Osteocyte (in vitro differentiated cells): ENCODE measurements at places on chromosomes 1 and 21. TPM values are rescaled to one million over a fixed set of nuclear protein-coding genes. Genes with fewer than 3 reads are reported as not detected.

GRCh38 chr1:162823771-162824525, 33.4 kb downstream of the HSD17B7 start:
- DNase-seq = no peak

GRCh38 chr1:44296086-44296485, 59.0 kb downstream of the ERI3 start:
- DNase-seq = no peak

DNA sequence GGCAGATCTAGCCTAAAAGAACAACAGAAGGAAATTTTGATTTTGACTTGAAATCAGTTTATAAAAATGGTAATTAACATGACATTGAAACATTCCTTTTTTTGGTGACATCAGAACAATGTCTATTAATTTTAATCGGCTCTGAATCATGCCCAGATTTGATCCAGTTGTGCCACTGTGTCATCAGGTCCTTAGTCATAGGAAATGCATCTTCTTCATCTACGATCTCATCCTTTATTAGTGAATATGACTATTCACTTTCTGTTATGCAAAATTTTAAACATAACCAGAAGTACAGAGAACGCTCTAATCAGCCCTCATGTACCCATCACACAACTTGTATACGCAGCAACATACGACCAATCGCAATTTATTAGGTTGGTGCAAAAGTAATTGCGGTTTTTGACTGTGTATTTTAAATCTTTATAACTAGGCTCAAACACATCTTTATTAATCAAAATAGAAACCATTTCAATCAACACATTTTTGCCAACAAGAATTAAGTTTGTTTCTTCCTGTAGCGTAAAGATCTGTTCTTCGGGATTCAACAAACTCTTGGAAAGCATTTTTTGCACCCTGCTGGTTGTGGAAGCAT, 40.3 kb upstream of the TLR5 start:
- DNase-seq = no peak

DNA sequence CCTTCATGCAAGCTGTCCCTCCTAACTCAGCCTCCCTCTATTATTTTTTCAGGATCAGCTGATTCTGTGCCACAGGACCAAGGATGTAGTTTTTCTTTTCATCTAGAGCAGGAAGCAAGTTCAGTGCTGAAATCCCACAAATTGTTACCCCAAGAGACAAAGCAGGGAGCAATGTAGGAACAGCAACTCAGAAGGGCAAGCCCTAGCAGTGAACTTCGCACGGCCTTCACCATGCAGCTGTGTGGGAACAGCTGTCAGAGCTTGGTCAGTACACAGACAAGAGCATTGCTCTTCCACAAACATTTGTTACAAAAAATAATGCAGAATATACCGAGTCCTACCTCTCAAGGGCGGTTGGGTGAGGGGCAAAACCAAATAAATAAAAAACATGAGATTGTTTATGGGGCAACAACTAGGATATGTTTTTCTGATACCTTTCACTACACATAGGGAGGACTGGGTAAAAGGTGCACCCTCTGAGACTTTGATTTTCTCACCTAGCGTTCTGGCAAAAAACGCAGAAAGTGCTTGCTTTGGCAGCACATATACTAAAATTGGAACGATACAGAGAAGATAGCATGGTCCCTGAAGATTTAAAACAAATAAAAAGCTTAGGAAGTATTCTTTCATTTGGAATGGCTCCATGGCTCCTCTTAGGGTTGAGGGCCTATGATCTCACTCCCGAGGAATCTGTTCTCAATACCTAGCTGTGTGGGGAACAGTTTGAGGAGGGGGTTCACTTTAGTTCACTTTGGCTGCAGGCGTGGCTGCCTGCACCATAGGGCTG, 37.1 kb upstream of the ANGPTL7 start:
- no peak for DNase-seq

DNA sequence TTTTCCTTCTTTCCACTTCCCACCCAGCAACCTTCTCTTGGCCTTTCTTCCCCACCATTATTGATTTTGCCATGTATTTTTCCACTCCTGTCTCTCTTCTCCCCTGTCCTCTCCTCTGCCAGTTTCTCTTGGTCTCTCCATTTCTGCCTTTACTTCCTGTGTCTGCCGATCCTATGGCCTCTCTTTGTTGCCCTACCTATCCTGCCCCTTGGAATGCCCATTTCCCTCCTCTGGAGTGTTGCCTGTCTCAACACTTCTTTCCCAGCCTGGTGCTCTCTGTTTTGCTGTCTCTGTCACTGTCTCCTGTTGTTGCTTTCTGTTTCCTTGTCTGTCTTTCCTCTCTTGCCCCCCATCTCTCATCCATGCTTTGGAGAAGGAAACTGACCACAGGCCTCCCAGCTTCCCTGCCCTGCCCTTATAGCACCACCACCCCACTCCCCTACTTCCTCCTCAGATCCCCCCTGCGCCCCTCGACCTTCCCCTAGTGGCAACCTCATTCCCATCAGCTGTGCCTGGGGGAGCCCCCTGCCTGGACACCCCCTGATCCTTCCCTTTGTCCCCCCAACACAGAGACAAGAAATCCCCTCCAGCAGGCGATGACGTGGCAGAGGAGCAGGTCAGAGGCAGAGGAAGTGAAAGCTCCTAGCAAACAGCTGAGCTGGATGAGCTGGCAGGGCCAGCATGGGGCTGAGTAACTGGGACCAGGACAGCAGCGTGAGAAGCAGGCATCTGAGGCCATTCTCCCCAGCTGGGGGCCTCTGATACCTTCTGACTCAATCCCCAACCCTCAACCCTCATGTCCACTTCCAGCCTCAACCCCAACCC, 6.6 kb upstream of the ETV3L start:
- no peak for DNase-seq

- no peak for DNase-seq
These were observed 466 bp downstream of the PEX10 start for GRCh38 chr1:2411801-2412394.

DNA sequence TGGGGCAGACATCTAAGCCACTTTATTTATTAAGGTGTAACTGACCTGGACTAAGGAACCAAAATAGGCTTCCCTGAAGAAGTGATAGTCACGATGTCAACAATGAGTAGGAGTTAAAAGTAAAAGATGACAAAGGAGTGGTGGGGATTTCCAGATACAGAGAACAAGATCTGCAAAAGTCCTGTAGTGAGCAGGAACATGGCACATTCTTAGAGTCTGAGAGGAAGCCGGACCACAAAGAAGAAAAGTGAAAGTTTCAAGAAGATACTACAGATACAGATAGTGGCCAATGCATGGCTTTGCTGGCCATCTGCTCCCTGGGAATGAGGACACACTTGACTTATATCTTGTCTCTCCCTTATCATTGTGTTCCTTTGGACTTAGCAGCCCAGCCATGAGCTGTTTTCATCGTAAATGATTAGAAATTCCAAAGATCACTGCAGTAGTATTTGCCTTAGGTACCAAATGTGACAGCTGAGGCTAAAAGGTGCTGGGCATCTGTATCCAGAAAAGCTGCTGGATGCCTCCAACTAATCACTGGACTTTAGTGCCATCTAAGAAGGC, 302.4 kb upstream of the NR5A2 start:
- DNase-seq = no peak

GRCh38 chr1:237316352-237316751, 274.4 kb downstream of the RYR2 start:
- DNase-seq = no peak

GRCh38 chr1:182485861-182486260, 35.9 kb downstream of the RGSL1 start:
- no peak for DNase-seq

DNA sequence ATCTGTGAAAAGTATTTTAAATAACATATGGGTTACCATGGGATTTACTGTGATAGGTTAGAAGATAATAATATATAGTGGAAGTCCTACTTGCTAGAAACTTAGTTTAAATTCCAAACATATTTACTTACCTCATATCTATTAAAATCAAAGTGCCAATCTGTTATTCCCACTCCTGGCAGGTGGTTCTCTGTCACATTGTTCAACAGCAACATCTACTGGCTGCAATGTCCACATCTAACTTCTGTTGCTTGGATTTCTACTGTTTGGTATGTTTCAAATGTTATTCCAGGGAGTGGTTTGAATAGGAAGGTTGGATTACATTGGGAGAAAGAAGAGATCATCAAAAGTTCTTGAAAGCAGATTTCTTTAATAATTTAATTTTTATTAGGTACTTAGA, 122.5 kb upstream of the NCAM2 start:
- no peak for DNase-seq

GRCh38 chr1:53710584-53710983, 28.4 kb downstream of the GLIS1 start:
- DNase-seq = no peak

- no peak for DNase-seq
These were observed 100.9 kb downstream of the TSEN15 start for GRCh38 chr1:184152434-184152898.

- no peak for DNase-seq
These were observed 24.4 kb upstream of the CLDN14 start for GRCh38 chr21:36504067-36505058.

The TTC39A gene
- 0.73 and 1.3 TPM in 2 replicates for total RNA-seq

GRCh38 chr1:85394130-85394529, 70.8 kb downstream of the DDAH1 start:
- DNase-seq = no peak

- no peak for DNase-seq
These were observed 83.4 kb downstream of the GREM2 start for GRCh38 chr1:240528591-240528990.

- DNase-seq = no peak
These were observed 29.6 kb upstream of the PLA2G4A start for GRCh38 chr1:186798960-186799688.

GRCh38 chr21:29184037-29184436, 53.6 kb downstream of the MAP3K7CL start:
- no peak for DNase-seq

GRCh38 chr1:78009836-78010235, 5.1 kb downstream of the DNAJB4 start:
- no peak for DNase-seq

The FMN2 gene
- total RNA-seq = 8.6 and 9.3 TPM in 2 replicates

DNA sequence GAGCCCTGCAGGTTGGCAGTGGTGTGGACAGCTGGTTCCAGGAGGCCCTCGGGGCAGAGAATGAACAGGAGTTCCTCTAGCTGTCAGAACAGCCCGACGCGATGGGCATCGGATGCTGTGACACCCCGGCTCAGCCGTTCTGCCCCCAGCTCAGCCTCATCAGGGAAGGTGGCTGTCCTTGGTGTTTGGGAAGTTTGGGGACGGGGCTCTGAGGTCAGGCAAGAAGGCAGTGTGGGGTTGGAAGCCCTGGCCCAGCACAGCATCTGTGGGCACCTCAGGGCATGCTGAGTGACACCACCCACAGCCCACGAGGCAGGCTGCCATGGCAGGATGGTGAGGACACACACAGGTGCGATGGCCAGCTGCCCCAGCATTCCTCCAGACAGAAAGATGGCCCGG, 40.9 kb upstream of the CCDC27 start:
- no peak for DNase-seq

The GPR89B gene
- total RNA-seq = 12.6 and 14.4 TPM in 2 replicates

DNA sequence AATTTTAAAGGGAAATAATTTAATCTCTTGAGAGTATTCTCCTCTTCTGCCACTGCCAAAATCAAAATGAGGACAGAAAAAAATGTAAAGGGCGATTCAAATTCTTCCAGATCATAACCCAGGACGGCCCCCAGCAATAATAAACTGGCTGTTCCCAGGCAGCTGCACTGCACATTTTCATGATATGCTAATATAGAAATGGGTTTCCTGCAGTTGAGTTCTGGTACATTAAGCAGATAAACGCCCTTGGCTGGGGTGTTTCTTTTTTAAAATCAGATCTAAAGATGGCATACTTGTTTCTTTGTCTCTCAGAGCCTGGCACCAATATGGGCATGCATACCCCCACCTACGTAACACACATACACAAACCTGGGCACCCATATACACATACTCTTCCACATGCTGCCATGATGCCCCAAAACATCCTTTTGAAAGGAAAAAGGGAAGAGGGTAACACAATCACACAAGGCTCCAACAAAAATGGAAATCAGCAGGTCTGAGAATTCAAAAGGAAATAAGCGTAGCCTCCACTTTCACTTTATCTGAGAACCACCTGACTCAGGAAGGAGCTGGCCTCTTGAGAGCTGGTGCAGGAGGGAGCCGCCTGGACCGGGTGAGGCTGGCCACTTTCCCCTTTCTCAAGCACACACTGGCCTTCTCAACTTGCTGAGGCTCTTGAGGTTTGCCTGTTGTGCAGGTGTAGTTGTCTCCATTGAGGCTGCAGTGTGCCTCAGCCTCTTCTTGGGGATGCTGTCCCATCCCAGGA, 653.4 kb downstream of the KIF26B start:
- DNase-seq = peak; percentile 42

The RGS13 gene
- total RNA-seq = not detected in 2 replicates

GRCh38 chr1:119366424-119366823, 2.2 kb upstream of the HAO2 start:
- DNase-seq = no peak

DNA sequence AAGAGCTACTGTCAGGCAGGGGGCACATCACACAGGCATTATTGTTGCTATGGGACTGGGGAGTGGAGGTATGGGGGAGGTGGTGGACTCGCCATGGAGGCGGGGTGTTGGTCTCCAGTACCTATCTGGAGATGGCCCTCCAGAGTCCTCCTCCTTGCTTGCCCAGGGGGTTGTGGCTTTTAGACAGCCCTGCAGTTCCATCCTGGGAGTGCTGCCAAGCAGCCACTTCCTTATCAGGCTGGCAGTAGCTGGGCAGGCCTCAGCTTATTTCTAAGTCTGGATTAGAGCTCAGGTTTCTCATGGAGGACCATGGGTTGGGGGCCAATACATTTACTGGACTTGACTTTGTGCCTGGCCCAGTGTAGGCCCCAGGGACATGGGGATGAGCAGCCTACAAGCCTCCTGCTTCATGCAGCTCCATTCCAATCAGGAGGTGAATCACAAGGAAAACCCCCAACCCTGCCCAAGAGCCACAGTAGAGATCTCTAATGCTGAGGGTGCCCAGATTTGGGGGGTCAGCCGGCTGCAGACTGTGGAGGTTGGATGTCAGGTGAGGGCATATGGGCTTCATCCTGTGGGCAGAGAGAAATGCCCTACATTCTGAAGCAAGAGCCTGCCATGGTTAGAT, 210.7 kb upstream of the EDN2 start:
- DNase-seq = no peak

DNA sequence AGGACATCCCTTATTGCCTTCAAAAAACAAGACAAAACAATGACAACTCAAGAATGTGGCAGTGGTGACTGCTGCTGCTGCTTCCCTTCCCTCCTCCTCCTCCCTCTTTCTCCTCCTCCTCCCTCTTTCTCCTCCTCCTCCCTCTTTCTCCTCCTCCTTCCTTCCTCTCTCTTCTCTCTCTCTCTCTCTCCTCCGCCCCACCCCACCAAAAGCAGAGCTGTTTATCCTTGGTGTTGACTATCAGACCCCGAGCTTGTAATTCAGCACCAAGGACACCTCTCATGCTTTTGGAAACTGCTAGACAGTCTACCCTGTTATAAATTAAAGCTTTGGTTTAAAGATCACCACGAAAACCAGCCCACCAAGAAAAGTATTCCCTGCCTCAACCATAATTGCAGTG, 72.4 kb upstream of the IFNAR2 start:
- DNase-seq = no peak

- no peak for DNase-seq
These were observed 340.2 kb downstream of the PTPRU start for GRCh38 chr1:29576510-29576909.
